ENCODE measurements at places on chromosomes 3 and 15.

DNA sequence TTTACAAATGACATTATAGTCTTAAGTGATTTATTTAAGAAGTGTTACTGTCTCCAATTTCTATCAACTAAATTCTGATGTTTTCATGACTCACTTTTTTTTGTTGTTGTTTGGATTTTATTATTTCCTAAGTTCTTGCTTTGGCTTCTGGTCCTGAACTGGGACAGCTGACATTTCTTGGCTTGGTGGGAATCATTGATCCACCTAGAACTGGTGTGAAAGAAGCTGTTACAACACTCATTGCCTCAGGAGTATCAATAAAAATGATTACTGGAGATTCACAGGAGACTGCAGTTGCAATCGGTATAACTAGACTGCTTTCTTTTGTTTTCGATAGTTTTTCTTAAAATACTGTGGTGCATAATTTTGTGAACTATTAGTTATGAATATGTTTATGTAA, 47.5 kb downstream of the ASTE1 start:
- DNase-seq, result no peak

- DNase-seq, result no peak
Measured at GRCh38 chr3:189123595-189124387, 48.0 kb upstream of the TPRG1 start.

DNA sequence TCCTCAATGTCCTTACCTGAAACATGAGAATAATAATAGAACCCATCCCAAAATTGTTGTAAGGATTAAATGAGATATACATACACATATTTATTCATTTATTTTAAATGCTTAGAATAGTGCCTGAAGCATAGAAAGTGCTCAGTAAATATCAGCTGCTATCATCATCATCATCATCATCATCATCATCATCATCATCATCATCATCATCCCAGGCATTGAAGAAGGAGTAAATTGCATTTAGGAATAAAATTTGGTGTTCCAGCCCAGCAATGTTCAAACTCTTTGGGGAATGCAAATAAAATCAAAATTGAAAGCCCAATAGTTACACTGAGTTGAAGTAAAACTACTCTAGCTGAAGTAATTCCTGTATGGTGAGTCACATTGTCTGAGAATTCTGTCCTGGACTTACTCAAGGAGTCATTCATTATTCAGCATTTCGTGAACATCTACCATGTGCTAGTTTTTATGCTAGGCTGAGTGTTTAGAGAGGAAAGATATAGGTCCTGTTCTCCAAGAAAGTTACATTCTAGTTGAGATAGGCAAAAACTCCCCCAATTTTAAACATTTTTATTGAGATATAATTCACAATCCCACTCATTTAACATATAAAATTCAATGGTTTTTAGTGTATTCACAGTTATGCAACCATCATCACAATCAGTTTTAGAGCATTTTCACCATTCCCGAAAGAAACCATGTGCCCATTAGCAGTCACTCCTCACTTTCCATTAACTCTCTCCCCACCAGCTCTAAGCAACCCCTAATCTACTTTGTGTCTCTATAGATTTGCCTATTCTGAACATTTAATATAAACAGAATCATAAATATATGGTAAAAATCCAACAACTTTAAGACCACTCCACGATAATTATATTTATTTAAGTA, 107.2 kb downstream of the FRMD5 start:
- no peak for DNase-seq

GRCh38 chr3:12796171-12797123, at the start of gene CAND2:
Gene CAND2, plus strand, starts transcription at chr3:12796680. Its CDS starts 41 bp downstream, at chr3:12796721.
- DNase-seq, result peak; percentile 11

DNA sequence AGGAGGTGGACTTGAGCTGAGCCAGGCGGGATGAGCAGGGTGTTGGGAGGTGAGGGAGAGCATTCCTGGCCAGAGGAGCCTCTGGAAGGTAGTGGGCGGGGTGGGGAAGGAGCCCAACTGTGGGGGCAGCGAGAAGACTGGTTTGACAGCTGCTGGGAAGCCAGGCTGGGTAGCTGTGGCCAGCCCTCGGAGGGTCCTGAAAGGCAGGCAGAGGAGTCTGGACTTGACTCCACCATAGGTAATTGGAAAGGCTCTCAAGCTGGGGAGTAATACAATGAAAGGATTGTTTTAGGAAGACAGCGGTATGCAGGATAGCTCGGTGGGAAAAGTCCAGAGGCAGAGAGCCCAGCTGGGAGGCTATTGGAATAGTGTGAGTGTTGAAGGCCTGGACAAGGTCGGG, 17.2 kb downstream of the EPHB3 start:
- DNase-seq, result no peak

GRCh38 chr3:79018671-79019136, 749.1 kb downstream of the ROBO1 start:
- DNase-seq, result peak; percentile 78

- DNase-seq, result no peak
Measured at GRCh38 chr3:181567311-181568075, 144.2 kb upstream of the SOX2 start.

- DNase-seq, result no peak
Measured at GRCh38 chr3:195208631-195209030, 62.3 kb downstream of the XXYLT1 start.

DNA sequence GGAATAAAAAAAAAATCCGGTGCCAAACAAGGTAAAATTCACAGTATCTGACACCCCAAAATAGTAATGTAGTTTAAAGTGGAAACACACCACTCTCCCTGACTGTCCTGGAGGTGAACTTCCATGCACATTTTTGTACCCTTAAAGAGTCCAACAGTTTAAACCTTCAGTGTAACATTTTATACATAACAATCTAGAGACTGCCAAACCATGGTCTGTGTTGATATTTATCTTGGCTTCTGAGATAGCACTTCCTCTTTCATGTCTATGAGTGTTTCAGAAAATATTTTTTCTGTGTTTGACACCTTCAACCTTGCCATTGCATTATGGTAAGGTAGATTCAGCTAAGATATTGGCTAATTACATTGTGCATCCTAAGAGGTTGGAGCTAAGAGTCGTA, 13.9 kb downstream of the TMEM45A start:
- DNase-seq, result no peak

DNA sequence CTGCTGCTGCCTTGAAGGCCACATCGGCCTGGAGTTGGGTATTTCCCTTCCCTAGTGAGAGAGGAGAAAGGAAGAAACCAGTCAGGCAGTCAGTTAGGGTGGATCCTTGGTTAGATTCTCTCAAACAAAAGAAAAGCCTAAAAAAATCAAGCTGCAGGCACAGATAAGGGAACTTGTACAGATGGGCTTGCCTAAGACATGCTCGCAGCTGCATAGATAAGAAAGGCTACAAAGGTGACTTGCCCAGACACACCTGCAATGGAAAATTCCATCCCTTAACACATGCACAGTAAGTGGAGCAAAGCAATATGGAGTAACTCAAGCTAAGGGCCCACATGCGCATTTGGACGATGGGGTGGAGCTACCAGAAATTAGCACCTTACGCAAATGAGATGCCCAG, 199.7 kb upstream of the ARPP21 start:
- DNase-seq, result no peak

- no peak for DNase-seq
Measured at GRCh38 chr15:83919978-83920510, 266.1 kb downstream of the ADAMTSL3 start.

- DNase-seq, result no peak
Measured at GRCh38 chr15:90924375-90924774, 8.0 kb downstream of the HDDC3 start.
